ENCODE measurements at places on chromosomes 11 and 22.

GRCh38 chr11:16291729-16292128 is 64.6 kb downstream of the SOX6 start:
- DNase-seq = no peak

DNA sequence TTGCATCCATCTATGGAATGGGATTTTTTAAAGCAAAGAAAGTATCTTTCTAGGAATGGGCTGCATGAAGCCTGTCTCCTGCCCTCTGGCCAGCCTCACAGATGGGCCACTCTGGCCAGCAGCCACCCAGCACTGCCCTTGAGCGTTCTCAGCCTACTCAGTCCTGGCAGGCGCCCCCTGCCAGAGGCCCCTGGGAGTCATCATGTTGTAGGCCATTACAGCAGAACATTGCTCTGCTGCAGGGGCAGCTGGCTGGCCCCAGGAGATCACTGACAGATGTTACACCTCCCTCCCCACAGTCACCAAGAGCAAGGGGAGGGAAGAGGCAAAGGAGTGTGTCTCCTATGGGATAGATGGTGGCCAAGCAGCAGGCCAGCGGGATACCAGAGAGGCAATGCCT is 363.7 kb downstream of the NXPE2 start:
- no peak for DNase-seq

DNA sequence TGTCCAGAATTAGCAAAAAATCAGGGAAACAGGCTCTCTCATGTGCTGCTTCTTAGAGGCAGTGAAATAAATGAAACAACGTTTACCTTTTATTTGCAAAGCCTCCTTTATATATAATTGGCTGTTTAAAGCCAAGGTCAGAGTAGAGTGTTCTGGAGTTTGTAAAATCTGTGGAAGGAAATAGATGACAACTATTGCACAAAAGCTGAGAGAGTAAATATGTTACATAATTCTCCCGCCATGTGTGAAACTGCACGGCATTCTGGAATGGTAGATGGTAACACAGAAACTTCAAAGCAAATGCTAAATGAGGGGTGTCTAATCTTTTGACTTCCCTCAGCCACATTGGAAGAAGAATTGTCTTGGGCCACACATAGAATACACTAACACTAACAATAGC is 51.5 kb upstream of the FGF3 start:
- DNase-seq = no peak

GRCh38 chr11:107928767-107929507 is 689 bp downstream of the RAB39A start:
- no peak for DNase-seq

GRCh38 chr11:134361661-134362060 is 29.9 kb downstream of the GLB1L2 start:
- no peak for DNase-seq

DNA sequence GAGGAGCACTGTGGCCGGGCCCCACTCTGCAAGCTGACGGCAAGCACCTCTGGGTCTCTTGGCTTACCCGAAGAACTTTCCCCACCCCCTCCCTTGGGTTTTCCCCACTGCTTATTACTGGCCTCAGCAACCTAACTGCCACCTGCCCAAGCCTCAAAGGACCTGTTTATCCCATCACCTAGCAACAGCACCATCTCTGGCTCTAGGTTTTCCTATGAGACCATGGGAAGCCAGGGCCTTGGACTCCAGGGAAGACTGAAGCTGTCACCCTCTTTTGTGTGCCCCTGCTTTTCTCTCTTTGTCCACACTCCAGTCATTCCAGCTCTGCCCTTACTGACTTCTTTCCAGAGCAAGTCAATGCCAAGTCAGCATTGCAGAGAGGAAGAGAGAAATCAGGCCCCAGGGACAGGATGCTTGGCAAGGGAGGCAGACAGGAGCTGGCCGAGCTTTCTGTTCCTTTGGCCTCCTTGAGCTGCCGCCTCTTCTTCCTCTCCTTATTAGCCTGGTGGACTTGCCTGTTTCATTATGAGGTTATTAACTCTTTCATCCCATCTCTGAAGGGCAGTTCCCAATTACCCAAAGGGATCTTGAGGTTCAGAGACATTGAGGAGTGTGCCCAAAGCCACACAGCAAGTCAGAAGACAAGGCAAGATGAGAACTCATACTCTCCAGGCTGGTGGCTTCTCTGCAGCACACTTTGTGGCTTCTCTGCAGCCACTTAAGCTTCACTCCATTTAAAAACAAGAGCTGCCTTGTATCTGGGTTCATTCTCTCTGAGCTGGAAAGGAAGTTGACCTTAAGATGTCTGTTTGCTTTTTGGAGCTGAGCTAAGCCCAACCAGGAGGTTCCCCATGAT is at the start of gene SMIM35:
Gene SMIM35, minus strand, starts transcription at position 51 of the 856 bp plus-strand sequence. CDS start 206 bp downstream, outside the sequence.
- no peak for DNase-seq

GRCh38 chr11:36000616-36001190 is 56.8 kb downstream of the LDLRAD3 start:
- no peak for DNase-seq

GRCh38 chr22:33920197-33920540 is at the start of gene LARGE1:
LARGE1 (minus strand) TSS chr22:33920476.
- no peak for DNase-seq

DNA sequence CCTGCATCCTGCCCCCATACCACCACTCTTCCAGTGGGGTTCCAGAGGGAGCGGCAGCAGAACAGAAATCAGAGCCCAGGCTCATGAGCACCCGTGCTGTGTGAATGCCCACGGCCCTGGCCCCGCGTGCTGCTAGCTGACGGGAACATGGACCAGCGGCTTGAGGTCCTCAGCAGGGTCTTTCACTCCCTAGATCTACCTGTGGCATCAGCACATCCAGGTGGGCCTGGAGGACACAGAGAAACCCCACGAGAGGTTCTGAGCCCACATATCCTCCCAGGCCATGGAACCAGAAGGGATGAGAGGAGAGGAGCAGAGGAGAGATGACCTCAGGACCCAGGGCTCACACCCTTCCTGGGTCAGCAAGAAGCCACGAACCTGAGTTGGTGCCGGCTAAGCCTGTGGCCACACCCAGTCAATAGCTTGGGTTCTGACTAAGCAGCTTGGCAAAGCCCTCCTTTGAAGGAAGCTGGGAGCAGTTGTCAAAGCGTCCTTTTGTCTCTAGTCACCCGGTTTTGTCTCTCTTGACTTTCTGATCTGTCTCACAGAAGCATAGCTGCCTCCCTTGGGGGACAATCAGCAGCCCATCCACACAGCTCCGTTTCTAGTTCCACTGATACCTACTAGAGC is 89.3 kb upstream of the LMO1 start:
- DNase-seq = no peak

GRCh38 chr22:41682033-41682807 is 6.4 kb downstream of the SNU13 start:
- peak; percentile 85 for DNase-seq

DNA sequence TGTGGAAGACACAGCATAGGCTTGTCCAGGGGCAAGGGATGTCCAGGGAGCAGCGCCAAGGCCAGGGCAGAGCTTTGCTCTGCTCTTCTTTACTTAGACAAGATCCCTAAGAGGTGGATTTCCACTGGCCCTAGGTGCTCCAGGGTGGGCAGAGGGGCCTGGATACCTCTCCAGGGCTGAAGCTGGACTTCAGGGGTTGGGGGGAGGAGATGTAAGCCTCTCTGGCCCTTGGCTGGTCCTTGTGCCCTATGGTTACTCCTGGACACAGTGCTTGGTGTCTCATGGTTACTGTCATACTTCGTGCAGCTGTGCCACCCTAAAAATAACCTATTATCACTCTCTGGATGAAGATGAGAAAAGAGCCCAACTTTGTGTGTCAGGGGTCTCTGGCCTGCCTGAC is 12.9 kb upstream of the KCNJ11 start:
- DNase-seq = no peak

DNA sequence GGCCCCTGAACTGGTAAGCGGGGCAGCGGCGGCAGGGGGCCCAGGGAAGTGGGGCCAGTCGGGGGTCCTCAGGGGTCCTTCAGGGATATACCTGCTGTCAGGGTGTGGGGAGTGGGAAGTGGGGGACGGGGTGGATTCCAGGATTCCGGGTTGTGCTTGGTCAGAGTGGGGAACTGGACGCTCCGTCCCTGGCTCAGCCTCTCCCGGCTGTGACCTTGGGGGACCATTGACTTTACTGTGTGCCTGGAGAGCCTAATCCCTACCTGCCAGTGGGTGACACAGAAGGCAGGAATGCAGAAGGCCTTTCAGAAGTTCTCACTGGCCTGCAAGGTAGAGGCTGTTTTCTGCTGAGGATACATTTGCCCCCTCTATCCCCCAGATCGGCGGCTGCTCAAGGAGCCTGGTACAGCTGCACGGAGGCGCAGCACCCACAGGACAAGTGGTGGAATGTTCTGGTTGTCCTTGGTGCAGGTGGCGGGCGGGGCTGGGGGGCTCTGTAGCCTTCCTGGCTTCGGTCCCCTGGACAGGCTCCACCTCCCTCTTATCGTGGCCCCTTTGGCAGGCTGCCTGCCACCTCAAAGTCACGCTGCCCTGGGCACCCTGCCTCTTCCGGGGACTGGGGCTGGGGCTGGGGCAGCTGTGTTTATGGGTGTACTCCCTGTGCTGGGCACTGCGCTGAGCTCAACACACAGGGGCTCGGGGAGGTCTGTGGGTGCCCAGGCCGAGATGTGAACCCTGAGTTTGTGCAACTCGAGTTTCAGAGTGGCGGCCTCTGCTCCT is 18.4 kb downstream of the KCNQ1 start:
- DNase-seq = no peak

DNA sequence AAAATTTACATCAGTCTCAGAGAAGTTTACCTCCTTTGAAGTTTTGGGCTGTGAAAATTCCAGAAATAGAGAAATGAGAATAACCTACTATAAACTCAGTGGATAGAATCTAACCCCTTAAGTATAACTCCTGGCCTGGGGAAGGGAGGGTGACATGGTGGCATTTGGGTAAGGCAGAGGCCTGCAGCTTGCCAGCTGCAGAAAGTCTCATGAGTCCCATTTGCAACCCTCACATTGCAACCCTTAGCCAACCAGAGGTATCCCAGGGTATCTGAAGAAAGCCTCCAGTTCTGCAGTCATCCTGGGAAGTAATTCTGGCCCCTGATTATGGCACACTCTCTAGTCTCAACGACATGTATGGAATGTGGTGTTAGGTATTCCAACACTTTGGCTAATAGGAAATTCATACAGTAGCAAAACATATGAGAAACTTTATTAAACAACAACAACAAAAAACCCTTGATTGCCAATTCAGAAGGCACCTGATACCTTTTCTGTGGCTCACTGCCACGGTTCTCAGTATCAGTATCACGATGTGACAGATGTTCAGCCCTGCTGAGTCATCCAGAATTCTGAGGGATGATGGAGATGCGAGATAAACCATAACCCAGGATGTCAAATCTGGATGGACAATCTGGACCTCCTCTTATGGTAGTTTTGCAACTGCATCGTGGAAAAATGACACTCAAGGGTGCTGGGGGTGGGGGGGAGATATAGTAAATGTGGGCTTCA is 743.4 kb downstream of the NELL1 start:
- DNase-seq = no peak

DNA sequence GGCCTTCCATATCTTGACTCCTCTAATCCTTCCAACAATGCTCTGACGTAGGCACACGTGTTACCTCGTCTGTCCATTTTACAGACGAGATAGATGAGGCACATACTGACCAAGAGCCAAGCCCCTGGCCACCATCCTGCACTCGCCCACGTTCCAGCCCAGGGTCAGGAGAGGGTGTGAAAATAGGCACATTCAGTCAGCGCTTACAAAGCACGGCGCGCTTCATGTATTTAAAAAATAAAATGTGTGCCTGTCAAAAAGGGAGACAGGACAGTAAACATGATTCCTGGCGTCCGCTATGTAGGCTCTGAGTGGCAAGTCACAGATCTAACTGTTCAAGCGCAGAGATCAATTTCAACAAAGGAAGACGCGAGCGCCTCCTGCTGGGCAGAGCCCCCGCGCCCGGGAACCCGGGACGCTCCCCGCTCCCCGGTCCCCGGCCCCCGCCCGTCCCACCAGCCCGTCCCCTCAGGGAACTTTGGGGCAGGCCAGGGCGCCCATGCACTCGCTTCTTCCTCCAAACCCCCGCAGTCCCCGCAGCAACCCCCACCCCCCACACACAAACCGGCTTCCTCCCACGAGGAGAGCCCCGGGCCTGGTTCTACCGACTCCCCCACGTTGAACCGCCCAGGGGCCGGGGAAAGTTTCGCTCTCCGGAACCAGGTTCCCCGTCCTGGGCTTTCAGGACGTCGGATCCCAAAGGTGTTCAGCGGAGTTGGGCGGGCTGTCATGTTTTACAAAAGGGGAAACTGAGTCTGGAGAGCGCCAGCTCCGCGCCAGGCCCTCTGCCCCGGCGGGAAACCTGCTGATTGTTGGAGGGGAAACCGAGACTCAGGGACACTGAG is 10.4 kb upstream of the C1QTNF6 start:
- DNase-seq = peak; percentile 92

DNA sequence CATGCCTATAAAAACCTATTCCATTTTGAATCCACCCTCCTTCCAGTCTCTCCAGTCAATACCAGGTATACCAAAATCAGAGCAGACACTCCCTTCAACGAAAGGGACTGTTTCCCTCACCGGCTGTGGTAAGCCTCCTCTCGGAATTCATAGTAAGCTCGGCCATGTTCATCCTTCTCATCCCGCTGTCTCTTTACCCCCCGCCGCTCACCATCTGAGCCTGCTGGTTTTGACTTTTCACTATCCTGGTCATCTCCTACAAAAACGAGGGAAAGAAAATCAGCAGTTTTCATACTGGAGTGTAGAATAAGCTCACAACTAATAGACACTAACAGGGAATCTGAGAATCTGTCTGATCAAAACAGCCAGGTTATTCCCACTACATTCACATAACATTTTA is 3.1 kb downstream of the HNRNPUL2 start:
- DNase-seq = no peak

DNA sequence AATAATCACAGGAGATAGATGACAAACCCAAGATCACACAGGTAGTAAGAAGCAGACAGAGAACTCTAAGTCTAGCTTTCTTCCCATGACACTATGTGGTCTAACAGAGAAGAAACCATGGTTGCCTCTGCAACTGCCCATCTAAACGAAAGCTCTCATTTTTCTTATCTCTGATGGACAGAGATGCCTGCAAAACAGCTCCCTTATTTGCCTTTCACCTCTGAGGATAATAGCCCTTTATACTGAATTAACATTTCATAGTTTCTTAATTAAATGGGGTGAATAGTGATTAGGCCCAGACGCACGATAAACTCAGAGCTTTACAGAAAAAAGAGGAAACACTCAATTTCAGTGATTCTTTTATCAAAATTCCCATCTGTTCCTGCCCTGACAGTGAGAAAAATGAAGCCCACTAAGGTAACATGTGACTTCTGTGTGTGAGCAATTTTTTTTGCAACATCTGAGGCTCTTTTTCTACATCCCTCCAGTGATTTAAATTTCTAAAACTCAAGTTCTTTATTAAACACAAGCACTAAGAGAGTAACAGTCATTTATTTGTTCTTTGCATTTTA is 24.6 kb downstream of the OR2AG2 start:
- no peak for DNase-seq

- no peak for DNase-seq
Measured at GRCh38 chr11:104484804-104485554, 321.0 kb upstream of the PDGFD start.

Measured in stimulated activated naive CD4-positive, alpha-beta T cell (primary cell).